ENCODE measurements at places on chromosomes 2 and 18.
A peak's percentile ranks its signal among the peaks of the same experiment; 100 is the strongest.

- DNase-seq: no peak
These were observed 4.2 kb upstream of the ERFE start for GRCh38 chr2:238154570-238154969.

- DNase-seq: no peak
These were observed 4.4 kb downstream of the SLC5A7 start for GRCh38 chr2:107990718-107991117.

DNA sequence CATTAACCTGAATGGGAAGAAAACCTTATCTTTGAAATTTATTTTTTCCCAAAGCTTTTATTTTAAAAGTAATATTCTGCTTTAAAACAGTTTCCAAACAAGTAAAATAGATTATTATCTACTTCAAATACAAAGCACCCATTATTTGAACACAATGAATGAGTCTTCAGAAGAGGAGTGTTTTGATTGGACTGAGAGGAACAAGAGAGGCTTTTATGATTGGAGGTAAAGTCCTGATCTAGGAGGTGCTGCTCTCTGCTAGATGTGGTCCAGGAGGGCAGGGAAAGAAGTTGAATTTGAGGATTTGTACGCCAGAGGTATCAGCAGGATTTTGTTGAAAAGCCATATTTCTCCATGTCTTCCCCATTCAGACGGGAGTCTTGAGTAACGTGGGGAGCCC, 900.7 kb downstream of the SOCS6 start:
- DNase-seq: no peak

- DNase-seq: no peak
These were observed 1.1 kb downstream of the ZNF513 start for GRCh38 chr2:27379383-27379835.

DNA sequence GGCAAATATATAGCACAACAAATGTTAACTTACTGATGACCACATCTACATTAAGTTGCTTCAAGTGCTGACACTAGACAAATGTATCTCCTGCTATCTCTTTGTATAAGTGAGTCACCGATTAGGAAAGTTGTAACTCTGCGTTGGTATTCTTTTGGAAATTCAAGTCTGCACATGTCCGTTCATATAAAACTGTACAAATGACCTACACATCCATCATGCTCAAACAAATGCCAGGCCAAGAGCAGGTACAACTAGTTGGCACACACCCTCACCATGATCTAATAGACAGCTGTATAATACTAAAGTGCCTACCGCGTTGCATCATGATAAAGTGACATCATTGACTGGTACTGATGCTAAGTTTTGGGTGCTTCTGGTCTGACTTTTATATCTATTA, 141.1 kb downstream of the RBMS1 start:
- no peak for DNase-seq

DNA sequence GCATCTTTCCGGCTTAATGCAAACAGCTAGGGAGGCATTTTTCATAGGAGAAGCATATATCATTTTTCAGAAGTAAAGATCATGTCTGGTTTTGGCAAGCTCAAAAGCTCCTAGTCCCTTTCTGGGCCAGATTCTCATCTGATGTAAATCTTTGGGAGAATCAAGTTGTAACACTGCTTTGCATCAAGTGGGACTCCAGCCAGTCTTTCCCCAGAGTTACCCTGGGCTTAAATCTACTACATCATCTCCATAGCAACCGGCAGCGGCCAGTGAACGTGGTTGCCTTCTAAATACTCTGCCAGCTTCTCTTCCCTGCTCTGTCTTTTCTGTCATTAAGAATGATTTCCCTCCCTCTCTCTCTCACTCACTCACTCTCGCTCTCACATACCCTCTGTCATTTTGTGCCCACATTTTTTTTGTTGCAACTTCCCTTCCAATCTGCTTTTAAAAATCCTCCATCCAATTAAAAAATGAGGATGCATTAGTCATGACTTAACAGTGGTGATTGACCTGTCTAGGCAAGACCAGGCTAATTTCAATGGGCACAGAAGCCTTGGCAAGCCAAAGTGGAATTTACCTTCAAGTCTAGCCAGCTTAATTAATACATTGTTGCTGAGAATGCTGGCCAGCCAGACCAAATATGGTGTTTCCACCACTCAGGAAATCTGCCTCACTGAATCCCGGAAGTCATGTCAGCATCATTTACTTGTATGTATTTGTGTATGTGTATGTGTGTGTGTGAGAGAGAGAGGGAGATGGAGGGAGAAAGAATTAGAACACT, 93.0 kb downstream of the NRP2 start:
- no peak for DNase-seq

GRCh38 chr2:217911283-217912097, 91.3 kb downstream of the TNS1 start:
- no peak for DNase-seq

- no peak for DNase-seq
These were observed 36.6 kb downstream of the FEZ2 start for GRCh38 chr2:36561237-36561944.

GRCh38 chr2:98801921-98802321, 71.0 kb upstream of the MGAT4A start:
- no peak for DNase-seq

DNA sequence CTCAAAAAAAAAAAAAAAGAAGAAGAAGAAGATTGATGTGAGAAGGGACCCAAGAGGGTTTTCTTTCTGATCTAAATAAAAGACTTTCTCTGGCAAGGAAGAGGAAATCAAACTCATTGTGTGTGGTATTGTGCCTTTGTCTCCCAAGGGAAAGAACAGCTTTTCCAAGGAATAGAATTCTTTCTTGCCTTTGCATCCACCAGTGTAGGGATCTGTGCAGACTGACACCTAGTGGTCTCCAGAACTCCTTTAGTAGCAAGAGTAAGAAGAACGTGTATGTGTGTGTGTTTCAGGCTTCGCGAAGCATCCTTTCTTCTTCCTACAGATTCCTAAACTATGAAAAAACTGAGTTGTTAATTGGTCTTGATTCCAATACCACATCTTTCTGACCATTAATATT, 33.5 kb upstream of the CRIM1 start:
- DNase-seq: peak; percentile 50

GRCh38 chr2:11624893-11625292, 45.1 kb downstream of the NTSR2 start:
- DNase-seq: no peak
